ENCODE measurements at places on chromosomes 4 and X.

DNA sequence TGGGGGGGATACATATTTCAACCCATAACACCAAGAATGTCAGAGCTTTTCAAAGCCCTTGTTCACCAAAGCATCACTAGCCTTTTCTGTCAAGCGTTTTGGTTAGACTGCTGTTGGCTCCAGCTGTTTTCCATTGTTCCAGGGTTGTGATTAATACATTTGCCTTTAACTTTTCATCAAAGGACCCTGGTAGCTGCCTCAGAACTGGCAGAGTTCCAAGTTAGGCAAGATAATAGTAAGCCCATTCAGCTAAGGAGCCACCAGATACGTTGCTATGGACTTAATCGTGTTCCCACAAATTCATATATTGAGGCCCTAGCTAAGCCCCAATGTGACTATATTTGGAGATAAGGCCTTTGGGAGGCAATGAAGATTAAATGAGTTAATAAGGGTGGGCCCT, 37.1 kb downstream of the ENOPH1 start:
- no peak for DNase-seq

DNA sequence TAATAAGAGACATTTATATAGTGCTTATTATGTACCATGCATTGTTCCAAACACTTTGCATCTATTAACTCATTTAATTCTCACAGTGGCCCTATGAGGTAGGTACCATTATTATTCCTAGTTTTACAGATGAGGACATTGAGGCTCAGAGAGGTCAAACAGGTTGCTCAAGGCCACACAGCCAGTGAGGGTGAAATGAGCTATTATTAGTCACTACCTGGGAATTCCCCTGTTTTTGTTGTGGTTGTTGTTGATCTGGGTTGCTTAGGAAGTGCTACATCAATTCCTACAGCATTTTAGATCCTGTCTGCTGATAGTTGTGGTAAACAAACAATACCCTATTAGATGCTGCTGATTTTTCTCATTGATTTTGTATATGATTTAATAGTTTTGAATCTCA, 41.2 kb downstream of the APLN start:
- DNase-seq, result no peak

GRCh38 chr4:28248269-28248668, 1387.6 kb downstream of the STIM2 start:
- no peak for DNase-seq

DNA sequence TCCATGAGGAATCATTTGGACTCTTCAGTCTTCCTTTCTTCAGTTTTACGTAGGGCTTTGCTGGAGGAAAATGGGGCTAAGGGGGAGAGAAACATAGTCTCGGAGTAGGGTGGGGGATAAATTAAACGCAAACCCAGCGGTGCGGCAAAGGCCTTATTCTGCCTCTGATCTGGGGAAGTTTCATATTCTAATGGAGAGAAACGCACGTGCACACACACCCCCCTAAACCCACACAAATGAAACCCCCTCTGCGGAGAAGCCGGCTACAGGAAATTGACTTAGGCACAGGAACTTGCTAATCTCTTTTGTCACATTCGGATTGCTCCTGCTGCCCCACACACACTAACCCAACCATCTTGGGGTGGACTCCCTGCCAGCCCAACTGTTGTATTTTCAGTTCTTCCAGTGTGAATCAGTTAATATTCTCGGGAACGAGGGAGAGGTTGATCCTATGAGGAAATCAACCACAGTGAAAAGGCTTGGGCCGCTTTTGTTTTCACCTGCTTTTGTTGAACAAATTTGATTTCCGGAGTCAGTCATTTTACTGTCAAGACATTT, at the start of gene RHOH:
Gene RHOH (plus strand): TSS at position 308 of the 558 bp plus-strand sequence. CDS start 46,356 bp downstream, outside the sequence.
- peak; percentile 26 for DNase-seq

DNA sequence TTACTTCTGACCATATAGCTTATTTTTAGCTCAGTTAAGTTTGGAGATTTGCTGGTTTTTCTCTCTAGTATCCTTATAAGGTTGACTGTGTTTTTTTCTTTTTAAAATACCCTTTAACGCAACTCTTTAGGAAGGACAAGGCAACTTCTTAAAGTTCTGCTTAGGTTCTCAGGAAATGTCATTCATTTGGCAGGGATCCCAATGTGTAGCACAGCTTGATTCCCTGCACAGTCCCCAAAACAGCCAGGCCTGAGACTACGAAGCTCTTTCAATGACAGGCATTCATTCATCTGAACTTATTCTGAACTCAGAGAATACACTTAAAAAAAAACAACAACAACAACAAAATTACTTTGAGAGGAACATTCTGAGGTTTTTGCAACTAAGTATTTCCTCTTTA, 1765.8 kb downstream of the PCDH7 start:
- DNase-seq, result no peak
